ENCODE measurements at places on chromosomes 13 and 19. TPM values are rescaled to one million over a fixed set of nuclear protein-coding genes. Genes with fewer than 3 reads are reported as not detected.

- no peak for DNase-seq
These were observed 23.2 kb downstream of the PDX1 start for GRCh38 chr13:27942972-27943371.

DNA sequence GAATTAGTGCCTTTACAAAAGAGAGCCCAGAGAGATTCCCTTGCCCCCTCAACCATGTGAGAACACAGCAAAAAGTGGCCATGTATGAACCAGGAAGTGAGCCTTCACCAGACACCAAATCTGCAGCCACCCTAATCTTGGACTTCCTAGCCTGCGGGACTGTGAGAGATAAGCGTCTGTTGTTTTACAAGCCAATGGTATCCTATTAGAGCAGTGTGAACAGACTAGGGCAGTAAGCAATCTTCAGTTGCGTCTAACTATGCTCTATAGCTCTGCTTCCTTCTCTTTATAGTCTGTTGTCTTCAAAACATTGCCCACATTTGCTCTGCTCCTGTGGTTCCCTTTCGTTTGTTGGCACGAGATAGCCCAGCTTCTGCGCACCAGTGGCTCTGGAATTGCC lies 109.5 kb upstream of the FNDC3A start:
- DNase-seq, result no peak

DNA sequence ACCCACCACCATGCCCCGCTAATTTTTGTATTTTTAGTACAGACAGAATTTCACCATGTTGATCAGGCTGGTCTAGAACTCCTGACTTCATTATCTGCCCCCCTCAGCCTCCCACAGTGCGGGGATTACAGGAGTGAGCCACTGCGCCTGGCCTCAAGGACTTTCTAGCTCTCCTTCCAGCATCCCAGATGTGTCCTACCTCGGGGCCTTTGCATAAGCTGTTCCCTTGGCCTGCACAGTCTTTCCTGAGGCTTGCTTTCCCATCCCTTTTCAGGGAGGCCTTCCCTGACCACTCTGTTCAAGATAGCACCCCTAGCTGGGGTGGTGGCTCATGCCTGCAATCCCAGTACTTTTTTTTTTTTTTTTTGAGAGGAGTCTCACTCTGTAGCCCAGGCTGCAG lies 14.3 kb upstream of the BCAM start:
- no peak for DNase-seq

- DNase-seq, result peak; percentile 55
These were observed 318.9 kb upstream of the HTR2A start for GRCh38 chr13:47215736-47216135.

Gene ZNF888
- 13.7 TPM for total RNA-seq

Data from endodermal cell (in vitro differentiated cells).